Endothelial cell of umbilical vein (primary cell): ENCODE measurements at places on chromosomes 13 and 19. TPM values are rescaled to one million over a fixed set of nuclear protein-coding genes. Genes with fewer than 3 reads are reported as not detected.

The FUT2 gene
- not detected in 2 replicates for total RNA-seq

The ELL gene
- 15.5 and 18.2 TPM in 2 replicates for total RNA-seq

DNA sequence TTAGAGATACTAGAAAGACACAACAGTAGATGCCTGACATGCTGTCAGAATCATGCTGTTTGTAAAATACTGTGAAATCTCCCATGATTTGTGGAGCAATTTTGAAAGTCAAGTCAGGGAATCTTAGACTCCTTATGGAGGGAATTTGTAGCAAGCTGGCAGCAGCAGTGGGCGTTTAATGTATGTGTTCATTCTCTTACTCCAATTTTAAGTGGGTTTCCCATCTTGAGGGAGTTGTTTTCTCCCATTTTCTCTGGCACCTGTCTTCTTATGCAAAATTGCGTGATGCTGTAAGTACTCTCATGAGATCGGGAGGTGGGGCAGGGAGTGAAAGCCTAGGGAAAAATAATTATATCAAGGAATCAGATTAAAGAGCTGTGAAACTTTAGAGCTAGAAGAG lies 16.0 kb upstream of the GTF2F2 start:
- DNase-seq: no peak

The PET100 gene
- 162 and 172 TPM in 2 replicates for total RNA-seq

DNA sequence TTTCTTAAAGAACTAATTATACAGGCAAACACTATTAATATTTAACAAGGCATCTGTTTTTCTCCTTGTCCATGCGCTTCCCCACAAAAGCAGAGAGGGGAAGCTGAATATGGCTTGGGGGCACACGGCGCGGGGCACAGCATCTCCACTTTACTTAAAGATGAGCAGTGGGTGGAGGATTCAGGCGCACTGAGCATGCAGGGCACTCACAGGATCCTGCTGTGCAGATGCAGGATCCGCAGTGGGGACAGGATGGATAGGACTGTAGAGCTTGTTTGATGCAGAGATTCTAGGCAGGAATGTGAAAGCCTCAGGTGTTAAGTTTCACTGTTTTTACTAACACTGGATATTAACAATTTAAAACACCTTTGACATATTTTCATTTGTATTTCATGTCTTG lies 43.3 kb downstream of the ATP11A start:
- no peak for DNase-seq

DNA sequence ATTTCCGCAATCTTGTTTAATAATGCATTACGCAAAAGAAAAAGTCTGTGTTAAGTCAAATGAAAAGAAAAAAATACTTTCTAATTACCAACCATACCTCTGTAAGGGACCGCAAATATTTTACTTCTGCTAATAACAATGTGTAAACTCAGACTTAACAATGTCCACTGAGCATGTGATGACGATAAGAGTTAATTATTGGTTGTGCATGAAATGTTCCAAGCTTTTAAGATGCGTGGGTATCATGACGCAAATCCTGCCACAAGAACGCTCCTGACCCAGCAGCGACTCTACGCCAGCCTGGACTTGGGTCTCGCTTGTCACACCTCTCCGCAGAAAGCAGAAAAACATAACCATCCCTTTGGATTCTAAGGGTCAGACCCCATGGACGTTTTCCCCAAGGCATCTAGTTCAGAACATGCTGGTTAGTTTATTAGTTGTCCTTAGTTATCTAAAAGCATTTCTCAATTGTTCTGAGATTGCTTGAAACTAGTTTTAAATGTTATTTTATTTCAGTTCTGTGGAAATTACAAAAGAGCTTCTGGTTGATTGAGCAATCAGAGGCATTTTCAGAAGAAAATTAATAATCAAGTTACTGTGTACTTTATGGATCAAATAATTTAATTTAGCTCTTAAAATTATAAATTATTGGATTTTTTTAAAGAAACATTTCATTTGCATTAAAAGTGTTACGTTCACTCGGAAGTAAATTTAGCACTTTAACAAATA lies 779.9 kb upstream of the ARGLU1 start:
- DNase-seq: no peak

The ATP4A gene
- total RNA-seq: not detected in 2 replicates

- DNase-seq: no peak
Measured at GRCh38 chr19:55673889-55674288, 1.1 kb upstream of the EPN1 start.

DNA sequence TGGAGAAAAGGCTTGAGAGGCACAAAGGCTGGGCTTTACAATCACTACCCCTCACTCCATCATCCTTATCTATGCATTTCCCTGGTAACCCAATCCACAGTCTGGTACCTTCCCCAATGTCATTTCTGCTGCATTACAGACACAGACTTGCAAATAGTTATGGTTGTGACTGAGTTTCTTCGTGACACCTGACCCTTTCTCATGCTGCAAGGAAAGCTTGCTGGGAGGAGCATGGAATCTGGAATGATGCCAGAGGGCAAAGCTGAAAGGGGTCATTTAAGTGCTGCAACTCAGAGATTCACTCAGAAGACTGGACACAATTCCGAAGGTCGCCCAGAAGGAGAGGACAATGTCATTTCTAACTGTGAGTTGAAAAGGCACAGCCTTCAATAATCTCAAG lies at the start of gene LGALS16:
Gene LGALS16, plus strand, starts transcription at position 301 of the 400 bp plus-strand sequence. Its CDS starts 49 bp downstream, at position 350.
- DNase-seq: no peak

DNA sequence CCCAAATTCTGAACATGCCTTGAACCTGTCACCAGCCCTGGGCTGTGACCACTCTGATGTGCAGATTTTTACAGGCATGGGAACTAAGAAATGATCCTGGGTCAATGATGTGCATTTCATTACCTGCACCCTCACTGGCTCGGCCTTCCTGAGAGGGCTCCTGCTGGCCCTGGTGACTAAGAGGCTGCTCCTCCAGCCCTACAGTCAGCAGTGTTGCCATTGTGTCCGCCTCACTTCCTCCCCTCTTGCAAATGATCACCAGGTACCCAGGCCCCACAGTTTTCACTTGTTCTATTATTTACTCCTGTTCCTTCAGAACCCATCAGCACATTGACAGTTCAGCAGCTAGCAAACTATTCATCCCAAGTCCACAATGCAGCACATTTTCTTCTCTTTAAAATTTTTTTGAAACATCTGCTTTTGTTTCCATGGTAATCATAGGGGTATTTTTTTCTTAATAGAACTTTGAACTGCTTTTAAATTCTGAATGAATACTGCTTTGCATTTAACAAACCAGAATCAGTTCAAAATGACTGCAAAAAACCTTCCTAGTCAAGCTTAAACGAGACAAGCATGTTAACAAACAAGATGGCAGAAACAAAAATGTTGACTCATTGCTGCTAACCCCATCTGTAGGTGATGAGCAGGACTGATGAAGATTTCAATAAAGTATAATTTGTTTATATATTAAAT lies 29.3 kb downstream of the STARD13 start:
- no peak for DNase-seq

DNA sequence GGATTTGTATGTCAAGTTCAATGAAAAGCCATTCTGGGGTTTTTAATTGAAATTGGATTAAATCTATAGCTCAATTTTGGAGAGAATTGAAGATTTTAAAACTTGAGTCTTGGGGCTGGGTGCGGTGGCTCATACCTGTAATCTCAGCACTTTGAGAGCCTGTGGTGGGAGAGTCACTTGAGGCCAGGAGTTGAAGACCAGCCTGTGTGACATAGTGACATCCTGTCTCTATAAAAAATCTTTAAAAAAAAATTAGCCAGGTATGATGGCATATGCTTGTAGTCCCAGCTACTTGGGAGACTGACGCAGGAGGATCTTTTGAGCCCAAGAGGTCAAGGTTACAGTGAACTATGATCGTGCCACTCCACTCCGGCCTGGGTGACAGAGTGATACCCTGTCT lies 41.2 kb downstream of the VAV1 start:
- DNase-seq: no peak

DNA sequence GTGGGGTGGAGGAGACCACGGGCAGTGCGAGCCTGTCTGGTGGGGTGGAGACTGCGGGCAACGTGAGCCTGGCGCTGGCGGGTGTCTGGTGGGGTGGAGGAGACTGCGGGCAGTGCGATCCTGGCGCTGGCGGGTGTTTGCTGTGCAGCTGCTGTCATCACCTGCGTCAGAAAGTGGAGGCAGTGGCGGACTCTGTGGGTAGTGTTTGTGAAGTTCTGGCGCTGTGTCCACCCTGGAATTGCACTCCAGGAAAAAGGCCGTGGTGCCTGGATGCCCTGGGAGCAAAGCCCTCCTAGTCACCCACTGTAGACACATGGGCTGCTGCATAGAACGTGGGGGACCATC lies 6.2 kb downstream of the TEX29 start:
- DNase-seq: no peak

DNA sequence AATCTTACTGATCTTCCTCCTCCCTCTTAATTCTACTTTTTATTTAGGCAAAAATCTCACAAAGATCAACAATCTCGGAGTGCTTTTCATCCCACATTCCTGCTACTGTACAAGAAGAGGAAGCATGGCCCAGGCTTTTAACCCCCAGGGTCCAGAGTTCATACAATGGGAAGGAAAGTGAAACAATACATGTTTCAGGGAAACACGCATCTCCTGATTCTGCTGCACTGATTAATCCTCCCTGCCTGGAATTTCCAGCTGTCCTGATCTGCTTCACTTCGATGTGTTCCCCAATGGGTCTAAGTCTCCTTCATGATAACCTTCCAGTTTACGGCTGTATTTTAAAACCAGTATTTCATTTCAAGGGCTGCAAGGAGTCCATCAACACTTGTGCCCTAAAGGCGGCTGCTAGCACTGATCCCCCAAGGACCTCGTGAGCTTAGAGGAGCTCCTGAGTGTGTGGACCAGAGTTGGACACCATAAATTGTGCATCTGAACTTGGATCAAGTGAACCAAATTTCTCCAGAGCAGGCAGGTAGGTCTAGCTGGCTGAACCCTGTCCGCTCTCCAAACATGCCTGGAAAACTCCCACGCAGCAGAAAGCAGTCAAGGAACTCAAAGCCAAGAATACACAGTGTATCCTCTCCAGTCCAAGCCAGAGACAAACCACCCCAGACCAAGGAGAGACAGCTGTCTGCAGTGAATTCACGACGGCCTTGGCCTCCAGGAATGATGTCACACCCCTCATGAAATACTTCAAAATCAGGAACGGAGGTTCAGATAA lies 44.3 kb downstream of the COL4A1 start:
- peak; percentile 77 for DNase-seq

GRCh38 chr13:79051472-79051871 lies 354.6 kb downstream of the RBM26 start:
- DNase-seq: no peak

DNA sequence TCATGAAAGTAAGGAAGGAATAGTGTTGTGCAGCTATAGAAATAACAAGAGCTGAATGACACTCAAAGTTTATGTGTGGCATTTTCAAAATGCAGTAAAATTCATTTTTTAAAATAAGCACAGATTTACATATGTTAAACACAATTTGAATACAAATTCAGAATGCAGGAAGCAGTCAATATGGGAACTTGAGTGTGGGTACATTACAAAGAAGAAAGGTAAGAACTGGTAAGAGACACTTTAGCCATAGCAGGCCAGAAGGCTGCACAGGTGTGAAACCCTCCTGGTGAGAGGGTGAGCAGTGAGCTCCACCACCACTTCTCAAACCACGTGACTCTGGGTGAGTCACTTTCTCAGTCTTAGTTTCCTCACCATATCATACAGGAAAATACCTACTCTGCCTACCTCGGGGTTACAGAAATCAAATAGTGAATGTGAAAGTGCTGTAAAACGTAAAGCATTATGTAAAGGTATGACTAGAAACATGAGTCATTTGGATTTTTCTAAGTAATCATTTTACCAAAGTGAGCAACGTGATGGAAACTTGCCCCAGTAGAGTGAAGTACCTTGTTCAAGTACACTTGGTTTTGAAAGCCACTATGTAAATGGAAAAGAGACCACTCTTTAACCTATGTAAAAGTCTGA lies 40.5 kb downstream of the USP12 start:
- DNase-seq: peak; percentile 16

DNA sequence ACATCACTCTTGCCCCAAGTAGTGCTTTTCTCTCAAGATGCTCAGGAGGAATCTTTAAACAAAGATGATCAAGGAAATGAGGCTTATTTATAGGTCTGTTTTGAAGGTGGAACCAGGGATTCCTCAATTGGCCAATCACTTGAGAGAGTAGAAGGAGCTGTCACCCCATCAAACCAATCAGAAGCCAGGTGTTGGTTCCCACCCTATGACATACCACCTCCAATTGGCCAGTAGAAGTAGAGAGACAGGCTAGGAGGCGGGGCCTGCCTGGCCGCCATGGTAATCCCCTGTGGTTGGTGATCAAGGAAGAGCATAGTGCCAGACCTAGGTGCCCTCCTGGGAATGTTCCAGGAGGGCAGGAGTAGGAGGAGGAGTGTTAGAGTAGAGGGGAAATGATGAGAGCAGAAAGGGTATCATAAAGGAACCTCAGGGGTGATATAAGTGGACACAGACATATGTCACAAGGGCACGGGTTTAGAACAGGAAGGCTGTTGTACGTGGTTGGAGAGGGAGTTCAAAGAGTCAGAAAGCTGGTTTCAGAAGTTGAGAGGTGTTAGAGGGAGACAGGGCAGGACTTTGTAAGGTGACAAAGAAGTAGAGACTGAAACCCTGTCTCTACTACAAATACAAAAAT lies 10.5 kb downstream of the PMIS2 start:
- no peak for DNase-seq

The MADCAM1 gene
- total RNA-seq: 0.31 and 0.44 TPM in 2 replicates

The KLK1 gene
- not detected in 2 replicates for total RNA-seq

- DNase-seq: no peak
Measured at GRCh38 chr19:51195616-51196015, 29.3 kb upstream of the CD33 start.

- DNase-seq: no peak
Measured at GRCh38 chr19:51742789-51743188, 8.9 kb downstream of the FPR1 start.
